Daoy (cell line): ENCODE measurements at places on chromosomes 5 and 9.

DNA sequence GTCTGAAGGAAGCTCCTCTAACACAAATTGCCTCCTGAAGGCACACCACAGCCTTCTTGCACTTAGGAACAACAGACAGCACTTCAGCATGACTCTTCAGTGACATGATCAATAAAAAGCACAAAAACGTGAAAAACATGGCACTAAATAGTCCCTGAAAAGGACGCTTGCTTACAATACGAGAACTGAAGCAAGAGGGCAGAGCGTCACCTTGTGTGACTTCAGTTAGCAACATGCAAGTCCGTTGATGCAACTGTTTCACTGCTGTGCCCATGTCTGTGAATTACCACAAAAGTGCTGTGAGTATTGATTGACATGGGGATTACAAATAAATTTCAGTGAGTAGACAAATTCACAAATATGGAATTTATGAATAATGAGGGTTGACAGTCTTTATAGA lies 219.9 kb upstream of the GAS1 start:
- DNase-seq: no peak

GRCh38 chr5:39525271-39525670 lies 100.5 kb upstream of the DAB2 start:
- DNase-seq: no peak

DNA sequence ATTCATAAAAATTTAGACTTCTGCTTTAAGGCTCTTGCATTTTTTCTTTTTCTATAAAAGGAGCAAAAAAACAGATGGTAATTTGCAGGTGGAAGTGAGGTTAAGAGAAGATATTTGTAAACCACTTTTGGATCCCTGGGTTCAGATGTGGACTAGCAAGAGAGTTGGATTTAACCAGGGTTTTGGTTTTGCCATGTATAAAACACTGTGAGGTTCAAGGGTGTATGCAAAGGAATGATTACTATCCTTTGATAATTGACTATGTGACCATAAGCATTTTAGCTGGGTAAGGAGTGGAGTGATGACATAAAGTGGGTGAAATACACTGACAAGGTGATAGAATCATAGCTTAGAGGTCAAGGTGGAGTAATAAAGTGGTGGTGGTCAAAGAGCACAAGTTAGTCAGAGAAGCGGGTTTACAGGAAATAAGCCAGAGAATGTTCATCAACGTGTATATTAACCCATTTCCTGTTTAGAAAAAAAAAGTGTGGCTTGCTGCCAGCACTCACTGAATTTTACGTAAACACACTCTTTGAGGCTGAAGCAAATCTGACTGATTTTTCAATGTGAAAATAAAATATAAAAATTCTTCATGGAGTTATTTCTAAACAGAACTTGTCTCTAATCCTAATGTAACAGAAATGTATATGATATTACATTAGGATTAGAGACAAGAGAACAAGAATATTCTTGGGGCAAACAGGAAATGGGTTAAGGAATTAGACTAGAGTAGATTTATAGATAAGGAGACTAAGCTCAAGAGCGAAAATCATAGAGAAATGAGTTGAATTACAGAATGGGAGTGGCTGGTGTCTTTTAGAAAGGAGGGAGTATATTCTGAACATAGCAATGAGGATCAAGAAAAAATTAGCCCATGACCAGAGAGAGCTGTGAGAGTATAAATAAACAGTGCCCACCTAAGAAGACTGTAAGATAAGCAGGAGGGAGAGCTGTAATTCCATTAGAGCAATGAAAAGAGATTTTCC lies 74.5 kb downstream of the CDKN2A start:
- no peak for DNase-seq

DNA sequence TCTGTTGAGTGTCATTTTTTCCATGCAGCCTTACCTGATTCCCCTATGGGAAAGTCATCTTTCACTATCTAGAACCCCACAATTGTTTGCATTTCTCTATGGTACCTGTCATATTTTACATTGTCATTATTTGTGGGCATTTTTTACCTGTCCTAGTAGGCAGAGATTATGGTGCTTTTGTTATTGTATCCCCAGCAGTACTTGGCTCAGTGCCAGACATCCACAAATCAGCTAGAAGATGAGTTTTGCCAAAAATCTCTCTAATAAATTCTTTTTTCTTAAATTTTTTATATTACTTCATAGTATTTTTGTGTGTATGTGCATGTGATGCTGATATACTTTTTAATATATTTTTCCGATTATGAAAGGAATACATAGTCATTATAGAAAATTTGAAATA lies 13.2 kb downstream of the GARNL3 start:
- no peak for DNase-seq

DNA sequence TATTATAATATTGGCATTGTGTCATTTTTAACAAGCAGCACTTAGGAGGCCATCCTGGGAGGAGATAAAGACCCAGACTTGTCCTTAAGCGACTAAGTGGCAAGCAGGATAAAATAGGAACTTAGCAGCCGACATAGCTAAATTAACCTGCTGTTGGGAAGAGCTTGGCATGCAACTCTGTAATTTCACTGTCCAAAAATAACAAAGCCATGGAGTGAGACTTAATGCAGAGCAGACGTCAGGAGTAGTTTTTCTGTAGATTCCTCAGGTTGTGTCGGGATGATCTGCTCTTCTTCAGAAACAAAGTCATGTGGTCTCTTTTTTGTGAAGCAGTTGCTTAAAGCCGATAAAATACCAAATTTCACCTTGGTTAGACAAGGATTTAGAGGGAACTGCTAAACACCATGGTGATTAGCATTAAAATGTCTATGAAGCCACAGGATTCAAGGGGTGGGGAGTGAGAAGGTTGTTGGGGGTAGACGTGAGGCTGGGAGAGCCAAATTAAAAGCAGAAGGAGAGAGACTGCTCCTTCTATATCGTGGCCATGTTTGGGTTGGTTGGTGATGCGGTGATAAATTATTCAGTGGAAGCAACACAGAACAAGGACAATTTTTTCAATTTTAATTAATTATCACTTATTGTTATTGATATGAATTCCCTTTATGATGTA lies 303.0 kb downstream of the CSNK1G3 start:
- DNase-seq: no peak
